ENCODE measurements at places on chromosomes 2 and 18. TPM values are rescaled to one million over a fixed set of nuclear protein-coding genes. Genes with fewer than 3 reads are reported as not detected.

MSTN gene
- not detected for total RNA-seq

DNA sequence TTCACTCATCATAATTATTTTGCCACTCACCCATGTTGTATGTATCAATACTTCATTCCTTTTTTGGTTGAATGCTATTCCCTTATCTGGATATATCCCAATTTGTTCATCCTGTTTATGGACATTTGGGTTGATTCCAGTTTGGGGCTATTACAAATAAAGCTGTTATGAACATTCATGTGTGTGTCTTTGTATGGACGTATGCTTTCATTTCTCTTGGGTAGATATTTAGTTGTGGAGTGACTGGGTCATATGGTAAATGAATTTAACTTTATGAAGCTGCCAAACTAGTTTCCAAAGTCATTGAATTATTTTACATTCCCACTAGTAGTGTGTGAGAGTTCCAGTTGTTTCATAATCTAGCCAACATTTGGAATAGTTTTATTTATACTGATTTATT lies 2.7 kb downstream of the FAM228B start:
- no peak for DNase-seq

DNA sequence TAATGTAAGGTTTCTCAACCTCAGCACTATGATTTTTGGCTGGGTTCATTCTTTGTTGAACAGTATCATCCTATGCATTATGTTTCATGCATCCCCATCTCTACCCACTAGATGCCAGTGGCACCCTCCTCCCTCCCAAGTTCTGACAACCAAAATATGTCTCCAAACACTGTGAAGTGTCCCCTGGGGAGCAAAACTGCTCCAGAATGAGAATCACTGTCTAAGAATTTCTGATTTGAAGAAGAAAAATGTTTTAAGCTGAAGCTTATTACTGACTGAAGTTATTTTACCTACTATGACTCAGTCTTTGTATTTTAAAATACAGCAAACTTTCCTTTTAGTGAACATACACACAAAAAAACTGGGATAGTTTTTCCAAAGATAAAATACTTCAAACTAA lies 3.4 kb downstream of the THADA start:
- no peak for DNase-seq

- no peak for DNase-seq
Measured at GRCh38 chr2:151033271-151034248, 228.1 kb downstream of the RBM43 start.

DNA sequence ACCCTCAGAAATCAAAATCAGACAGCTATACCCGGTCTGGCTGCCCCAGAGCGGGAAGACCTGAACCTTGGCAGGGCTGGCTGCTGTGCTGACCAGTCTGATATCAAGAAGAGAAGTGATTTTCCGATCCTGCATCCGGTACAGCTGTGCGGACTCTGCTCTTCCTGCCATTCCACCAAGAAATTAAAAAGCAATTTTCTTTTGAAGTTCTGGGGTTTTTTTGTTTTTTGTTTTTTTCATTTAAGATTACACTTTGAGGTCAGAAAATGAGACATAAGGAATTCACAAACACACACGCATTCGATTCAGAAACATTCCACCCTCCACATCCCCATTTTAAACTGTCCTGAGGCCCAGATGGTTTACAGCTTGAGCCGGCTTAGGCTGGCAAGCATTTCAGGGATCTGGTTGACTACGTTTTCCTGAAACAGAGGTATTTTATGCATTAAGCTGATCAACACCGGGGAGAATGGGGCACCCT lies 156.5 kb downstream of the COL6A3 start:
- DNase-seq: no peak

DNA sequence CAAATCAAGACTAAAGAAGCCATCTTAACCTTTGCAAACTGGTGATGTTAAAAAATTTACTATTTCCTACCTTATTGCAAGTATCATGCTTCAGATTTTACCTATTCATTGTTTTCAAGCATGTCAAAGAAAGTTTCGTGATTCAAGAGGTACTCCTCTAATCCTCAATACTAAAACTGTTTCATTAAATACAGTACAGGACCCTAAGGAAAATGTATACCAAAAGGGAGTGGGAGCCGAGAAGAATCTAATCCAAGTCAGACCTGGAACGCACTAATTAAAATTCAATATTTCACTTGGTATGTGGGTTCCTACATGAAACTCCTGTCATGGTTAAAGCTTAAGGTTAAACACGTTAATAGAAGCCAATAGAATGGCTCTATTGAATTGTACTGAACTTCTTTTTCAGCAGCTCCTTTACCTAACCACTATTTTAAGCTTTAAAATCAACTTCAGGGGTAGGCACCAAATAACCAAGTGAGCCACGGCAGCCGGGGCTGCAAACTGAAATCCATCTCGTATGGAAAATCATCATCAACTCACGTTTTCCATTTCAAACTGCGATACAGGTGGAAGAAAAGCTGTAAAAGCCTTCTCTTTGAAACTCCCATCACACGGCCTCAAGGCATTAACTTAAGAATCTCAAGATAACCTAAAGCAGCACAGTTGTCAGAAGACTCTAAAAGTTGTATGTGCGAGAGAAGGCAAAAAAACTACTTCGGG lies 188.8 kb downstream of the ZEB2 start:
- no peak for DNase-seq

DNA sequence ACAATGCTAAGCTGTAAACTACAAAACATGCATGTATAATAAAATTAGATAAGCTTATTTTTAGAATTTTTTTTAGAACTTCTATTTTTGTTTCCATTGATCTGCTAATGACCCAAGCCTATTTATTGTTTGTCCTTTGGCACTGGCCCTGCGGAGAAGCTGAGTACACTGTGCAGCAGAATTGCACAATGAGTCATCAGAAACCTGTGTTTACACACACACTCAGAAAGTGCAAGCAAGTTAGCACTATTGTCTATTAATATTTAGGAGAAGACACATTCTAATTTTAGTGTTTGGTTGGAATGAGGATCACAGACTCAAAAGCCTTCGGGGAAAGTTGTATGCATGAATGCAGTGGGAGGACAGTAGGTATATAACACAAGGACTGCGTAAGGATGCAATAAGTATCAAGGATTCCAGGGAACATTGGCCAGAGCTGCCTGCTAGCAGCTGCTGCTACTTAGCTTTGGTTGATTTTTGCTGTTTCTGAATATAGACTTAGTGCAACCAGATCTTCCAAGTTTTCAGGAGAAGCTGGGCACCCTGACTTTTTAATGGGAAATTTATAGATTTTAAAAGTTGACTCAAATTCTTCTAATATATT lies 128.2 kb downstream of the KCNH7 start:
- DNase-seq: no peak

DNA sequence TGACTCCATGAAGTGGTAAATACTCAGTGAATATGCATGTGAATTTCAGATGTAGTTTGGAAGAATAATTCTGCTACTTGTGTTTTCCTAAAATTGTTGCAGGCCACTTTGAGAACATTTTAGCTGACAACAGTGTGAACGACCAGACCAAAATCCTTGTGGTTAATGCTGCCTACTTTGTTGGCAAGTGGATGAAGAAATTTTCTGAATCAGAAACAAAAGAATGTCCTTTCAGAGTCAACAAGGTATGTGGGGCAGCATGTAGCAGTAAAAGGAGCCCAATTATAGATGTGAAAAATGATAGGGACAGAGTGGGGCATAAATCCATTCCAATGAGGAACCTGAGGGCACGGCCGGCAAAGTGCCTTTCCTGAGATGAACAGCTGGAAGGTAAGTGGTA lies 16.1 kb downstream of the SERPINB5 start:
- no peak for DNase-seq

THADA gene
- total RNA-seq: 16.9 TPM

- no peak for DNase-seq
Measured at GRCh38 chr2:42918671-42919318, 126.4 kb upstream of the HAAO start.

GRCh38 chr2:203900253-203900652 lies 32.7 kb downstream of the CTLA4 start:
- DNase-seq: no peak

DNA sequence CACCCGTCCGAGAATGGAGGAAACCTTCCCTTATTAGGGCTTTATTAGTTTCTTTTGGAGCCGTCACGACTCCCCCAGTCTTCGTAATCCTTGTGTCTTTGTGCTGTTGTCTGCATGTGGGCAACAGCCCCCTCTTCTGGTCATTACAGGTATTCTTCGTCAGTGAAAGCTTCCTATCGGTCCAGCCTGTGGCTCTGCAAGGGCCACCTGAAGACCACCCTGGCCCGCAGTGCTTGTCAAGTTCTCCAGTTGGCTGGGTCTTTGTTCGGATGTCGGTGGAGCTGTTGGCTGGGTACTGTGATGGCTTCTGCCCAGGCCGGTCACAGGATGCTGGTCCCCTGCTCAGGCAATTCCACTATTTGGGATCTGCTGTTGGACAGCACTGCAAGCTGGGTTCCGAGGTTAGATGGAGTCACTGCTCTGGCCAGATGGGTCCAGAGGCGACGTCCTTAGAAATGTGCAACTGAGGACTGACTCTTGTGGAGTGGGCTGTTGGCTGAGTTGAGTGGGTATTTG lies 19.2 kb downstream of the E2F6 start:
- peak; percentile 33 for DNase-seq

GRCh38 chr2:209533391-209533790 lies 109.5 kb downstream of the MAP2 start:
- DNase-seq: no peak

- no peak for DNase-seq
Measured at GRCh38 chr2:69271831-69272257, 115.2 kb downstream of the GFPT1 start.

Data from glomerular endothelial cell (primary cell).